ENCODE measurements at places on chromosomes 2 and 18.

GRCh38 chr18:71287268-71287667 is 998.4 kb downstream of the SOCS6 start:
- DNase-seq, result peak; percentile 11

DNA sequence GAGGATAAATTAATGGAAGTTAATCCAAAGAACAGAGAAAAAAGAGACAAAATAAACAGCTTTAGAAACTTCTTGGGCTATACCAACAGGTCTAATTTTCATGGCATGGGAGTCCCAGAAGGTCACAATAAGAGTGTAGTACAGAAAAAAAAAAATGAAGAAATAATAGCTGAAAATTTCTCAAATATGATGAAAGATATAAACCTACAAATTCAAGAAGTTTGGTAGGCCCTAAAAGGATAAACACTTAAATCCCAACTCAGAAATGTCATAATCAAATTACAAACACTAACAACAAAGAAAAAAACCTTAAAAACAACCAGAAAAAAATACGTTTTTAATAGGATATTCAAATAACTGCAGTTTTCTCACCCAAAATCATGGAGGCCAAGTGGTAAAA is 229.3 kb upstream of the ZEB2 start:
- no peak for DNase-seq

DNA sequence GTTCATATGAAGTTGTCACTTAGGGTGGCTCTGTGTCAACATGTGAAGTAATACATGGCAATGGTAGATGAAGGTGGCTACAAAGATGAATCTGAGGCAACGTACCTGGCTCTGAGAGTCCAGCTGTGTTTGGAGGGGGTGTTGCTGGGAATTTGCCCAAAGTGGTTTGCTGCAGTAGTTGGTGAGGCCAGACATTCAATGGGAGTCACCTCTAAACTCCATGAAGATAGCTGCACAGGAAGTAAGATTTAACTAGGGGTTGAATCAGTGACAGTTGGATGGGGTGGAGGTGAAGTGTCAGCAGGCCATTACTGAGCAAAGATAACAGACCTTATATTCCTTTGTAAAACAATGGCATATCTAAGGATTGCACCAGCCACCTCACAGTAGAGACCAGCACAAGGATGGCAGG is 71.8 kb downstream of the NUP35 start:
- DNase-seq, result no peak

- DNase-seq, result no peak
Observed at GRCh38 chr18:24177499-24178133, 38.8 kb downstream of the CABYR start.

DNA sequence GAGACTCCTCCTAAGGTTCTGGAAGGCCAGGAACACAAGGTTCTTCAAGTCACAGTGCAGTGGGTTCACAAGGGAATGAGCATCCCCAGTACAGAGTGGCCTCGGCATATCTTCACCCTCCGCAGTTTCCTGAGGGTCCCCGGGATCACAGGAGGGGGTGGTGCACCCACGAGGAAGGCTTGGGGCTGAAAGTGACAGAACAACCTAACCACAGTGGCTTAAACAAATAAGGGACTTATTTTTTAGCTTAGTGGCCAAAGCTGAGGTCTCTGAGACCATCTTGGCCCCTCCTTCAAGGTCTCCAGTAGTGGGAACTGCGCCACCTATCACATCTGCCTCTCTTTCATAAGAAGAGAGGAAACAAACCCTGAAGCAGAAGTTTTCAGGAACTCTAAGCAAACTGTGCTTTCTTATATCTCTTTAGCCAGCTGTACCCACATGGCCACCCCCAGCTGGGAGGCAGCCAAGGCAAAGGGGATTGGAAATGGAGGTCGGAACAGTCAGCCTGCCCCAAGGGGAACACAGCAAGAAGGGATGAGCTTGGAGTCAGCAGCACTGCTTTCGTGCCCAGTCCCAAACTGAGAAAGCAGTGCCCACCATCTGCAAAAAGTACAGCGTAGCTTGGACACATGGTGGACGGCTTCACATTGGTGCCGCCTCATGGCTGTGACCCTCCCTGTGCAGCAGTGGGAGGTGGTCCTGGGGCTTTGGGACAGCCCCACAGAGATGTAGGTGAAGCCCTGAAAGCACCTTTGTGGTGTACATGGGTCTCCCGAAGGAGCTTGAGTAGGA is 260.0 kb upstream of the ID2 start:
- DNase-seq, result no peak

GRCh38 chr2:112798979-112799975 is 15.0 kb upstream of the IL1A start:
- DNase-seq, result peak; percentile 72

DNA sequence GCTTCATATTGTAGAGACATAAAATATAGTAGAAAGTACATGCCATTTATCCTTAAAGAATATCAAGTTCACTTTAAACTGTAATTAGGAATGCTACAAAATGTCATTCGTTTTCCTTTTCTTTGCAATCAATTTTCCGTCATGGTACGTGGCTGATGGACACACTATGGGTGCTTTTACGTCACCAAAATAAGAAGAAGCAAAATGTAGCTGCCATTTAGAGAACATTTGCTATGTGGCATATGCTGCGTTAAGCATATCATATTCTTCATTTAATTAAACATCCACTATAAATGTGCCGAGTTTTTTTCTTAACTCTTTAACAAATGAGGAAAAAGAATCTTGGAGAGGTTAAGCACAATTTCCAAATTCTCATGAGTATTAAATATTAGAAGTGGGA is 1358.5 kb upstream of the NXPH2 start:
- no peak for DNase-seq

DNA sequence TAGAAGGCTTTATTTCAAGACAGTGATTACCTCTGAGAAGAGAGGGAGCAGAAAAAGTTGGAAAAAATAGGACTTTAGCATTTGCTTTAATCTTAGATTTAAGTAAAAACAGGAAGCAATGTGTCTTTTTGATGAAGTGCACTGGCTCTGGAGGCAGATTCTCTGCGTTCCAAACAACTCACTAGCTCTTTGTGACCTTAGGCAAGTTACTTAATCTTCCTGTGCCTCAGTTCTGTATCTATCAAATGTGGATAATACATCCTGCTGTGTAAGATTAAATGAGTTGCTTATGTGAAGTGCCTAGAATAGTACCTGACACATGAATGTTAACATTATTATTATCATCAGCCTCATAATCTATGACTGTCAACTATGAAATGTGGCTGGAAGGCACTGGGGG is 42.3 kb downstream of the RPRD1A start:
- DNase-seq, result peak; percentile 67

GRCh38 chr2:234812851-234813250 is 139.0 kb upstream of the SH3BP4 start:
- peak; percentile 62 for DNase-seq

DNA sequence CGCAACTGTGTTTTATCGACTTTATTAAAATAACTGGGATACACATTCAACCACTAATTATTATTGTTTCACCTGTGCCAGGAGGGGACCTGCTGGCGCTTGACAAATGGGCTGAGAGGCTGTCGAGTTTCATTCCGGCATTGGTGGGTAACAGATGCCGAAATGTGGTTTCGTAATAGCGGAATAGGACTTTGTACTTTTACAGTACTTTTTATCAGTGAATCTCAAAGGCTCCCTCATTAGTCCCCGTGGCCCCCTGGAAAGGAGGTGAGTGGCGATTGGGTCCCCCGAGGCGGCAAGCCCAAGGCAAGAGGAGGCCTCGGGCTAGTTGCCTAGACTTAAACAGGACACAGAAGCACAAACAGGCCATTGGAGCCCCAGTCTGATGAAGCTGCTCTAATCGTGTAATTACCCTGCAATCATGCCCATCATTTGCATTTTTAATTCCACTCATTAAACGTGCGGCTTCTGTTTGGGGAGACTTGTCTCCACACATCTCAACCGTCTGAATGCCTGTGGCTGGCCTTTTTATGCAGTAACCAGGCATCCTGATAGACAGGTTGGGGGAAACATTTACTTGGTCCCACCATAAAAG is 193.2 kb downstream of the INO80D start:
- DNase-seq, result no peak

DNA sequence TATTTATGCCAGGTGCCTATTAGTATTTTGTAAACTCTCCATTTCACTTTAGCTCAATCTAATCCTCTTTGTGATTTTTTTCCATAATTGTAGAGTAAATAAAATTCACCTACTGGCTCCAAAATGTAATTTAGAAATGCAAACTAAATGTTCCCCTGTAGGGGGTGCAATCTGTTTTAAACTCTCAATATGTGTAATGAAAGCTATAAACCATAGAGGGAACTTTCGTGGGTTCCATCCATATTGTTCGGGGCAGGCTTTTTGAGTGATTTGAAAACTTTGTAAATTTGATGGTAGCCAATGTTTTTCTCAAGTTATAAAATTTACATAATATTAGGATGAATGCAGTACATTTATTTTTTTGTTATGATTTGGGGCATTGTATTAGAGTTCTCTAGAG is 49.4 kb downstream of the TSPYL6 start:
- DNase-seq, result peak; percentile 77

DNA sequence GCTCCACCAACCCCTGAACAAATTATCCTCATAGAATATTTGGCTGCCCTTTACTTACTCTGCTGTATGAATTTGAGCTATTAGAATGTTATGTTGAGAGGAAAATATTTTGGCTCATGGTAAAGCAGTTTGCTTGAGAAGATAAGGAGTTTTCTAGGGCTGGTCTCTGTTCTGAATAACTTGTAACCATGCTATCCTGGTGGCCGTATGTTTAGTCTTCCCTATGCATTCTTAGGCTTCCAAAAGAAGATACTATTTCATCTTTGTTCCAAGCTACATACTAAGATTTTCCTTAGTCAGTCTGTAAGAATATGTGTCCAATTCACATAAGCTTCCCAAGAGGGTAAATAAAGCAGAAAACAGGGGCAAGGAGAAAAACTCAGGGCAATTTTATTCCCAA is 1105.1 kb upstream of the PIK3C3 start:
- peak; percentile 34 for DNase-seq

DNA sequence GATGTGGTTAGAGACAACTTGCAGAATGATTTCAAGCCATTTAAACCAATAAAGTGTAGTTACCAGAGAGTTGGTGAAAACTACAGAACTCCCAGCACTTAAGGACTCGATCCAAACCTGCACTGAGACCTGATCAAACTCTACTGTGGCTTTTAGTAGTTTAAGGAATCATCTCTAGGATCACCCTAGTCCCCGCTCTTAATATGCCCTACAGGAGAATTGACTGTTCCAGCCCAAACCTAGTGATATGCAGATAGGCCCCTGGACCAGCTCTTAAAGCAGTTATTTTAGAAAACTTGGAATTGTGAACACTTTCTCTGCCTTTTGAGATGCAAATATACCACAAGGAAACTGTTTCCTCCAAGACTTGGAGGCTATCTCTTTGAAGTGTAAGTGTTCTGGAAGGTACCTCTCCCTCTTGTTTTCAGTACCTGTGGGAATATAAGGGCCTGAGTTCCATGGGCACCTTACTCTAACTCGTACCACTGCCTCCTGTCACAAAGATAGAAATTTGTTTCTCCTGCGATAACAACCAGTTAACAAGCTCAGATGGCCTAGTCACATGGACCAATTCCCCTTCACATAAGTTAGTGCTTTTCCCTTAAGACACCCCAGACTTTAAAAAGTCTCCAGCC is 1367.2 kb upstream of the SLC39A10 start:
- no peak for DNase-seq

GRCh38 chr2:12107939-12108338 is 361.5 kb downstream of the LPIN1 start:
- peak; percentile 36 for DNase-seq

DNA sequence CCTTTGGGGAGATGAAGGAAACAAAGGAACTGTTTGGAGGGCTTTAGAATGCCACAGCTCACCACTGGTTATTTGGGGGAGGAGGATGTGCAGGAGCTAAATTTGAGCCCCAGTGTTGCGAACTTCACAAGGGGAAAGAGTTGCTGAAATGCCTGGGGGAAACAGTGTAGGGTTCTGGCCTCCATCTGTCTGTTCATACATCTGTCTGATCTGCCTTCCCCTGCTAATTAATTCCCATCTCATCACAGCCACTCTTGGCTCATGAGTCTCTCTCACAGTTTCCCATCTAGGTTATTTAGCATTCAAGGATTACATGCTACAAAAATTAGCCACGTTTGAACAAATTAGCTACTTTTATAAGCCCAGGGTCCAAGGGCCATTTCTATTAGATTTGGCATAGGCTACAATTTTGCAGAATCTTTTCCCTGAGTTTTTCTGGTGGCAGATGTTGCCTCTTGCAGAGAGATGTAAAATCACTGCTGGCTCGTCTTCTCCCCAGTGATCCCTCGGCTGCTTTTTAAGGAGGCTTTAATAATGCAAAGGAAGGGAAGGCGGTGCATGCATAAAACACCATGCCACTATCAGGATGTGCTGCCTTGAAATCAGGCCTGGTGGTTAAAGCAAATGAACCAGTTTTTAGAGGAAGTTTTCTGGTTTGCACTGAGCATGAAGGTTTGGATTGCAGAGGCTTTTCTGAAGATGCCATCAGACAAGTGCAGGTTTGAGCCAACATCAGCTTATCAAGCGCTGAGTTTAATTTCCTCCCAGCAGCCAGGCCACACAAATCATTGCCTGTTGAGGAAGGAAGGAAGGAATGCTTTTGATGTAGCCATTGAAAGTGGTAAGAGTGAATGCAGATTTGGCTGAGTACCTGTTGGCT is 35.0 kb downstream of the ADD2 start:
- no peak for DNase-seq

DNA sequence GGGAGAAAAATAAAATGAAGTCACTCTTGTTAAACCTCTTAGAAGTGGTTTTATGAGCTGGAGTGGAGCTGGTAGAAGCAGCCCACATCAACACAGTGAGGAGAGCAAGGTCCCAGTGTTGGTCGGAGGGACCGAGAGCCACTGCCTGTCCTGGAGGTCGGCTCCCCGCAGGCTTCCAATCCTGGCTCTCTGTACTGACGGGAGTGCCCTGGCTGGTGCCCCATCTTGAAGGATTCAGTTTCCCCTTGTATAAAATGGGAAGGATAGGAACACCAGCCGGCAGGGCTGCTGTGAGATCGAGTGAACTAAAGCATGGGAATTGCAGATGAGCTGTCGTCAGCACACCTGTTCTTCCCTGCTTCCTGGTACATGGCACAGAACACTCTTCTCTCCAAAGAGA is 104.3 kb upstream of the ID2 start:
- no peak for DNase-seq

GRCh38 chr2:241798631-241799521 is 10.1 kb upstream of the NEU4 start:
- no peak for DNase-seq

DNA sequence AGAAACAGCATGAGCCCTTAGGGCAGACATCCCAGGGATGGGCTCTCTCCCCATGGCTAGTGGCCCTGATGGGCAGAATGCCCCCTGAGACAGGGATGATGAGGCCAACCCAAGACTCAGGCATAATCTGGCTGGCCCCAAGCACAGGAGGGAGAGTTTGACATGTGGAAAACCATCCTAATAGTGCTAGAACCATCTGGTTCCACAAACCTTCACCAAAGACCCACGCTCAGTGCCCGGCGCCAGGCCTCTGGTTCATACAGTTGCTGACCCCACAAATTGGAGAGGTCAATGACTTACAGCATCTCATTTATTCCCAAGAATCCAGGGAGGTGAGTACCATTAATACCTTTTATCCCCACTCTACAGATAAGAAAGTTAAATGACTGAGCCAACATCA is 95.5 kb downstream of the TNS1 start:
- no peak for DNase-seq

- DNase-seq, result peak; percentile 53
Observed at GRCh38 chr2:24513281-24514071, 22.4 kb downstream of the NCOA1 start.

GRCh38 chr2:65354773-65355172 is 77.6 kb downstream of the SPRED2 start:
- no peak for DNase-seq

- no peak for DNase-seq
Observed at GRCh38 chr2:217222309-217222910, 362.5 kb upstream of the TNP1 start.

All from fibroblast of the aortic adventitia (primary cell).